AG04450 (cell line): ENCODE measurements at places on chromosomes 6 and 20.

GRCh38 chr6:43517505-43518357 is 842 bp downstream of the POLR1C start:
- DNase-seq, result no peak

GRCh38 chr6:39884696-39885095 is 49.6 kb downstream of the MOCS1 start:
- DNase-seq, result peak; percentile 30

DNA sequence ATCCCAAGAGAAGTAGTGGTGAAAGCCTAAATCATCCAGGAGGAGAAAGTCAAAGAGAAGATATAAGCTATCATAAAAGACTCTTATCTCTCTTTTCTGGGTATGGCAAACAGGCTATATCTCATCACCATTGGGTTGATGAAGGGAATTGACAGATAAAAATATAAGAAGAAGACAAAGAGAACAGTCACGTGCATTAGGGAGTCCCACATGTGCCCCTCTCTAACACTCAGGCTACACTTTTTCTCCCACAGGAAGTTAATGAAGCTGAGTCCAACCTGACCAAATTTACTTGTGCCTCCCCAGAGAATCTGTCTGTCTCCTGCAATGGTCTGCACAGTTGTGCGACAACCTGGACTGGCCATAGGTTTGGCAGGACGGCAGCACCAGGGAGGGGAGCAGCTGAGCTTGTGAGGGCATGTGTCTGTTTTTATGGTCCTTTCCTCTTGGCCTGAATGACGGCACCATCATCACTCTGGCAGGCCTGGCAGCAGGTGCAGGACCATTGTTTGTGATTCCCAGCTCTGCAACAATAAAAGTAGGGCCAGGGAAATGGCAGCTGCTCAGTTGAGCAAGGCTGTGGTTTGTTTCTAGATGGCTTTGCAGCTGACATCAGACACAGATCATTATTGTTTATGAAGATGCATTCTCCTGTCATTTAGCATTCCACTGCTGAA is 144.5 kb upstream of the MCHR2 start:
- DNase-seq, result no peak

DNA sequence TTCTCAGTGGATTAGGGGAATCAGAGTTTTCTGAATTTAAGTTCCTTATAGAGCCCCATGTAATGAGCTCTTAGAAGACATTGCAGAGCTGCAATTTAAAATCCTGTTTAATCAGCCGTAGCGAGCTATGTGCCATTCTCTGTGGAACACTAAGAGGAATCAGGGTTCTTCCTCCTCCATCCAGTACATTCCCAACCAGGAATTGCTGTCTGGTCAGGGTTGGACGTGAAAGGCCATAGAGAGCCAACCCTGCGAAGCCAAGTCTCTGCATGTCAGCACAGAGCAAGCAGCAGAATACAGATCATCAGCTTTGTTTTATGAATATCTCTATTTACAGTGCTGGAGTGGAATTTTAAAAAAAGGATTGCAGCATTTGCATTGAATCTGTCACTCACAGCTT is 366.0 kb downstream of the LAMA2 start:
- no peak for DNase-seq

- peak; percentile 51 for DNase-seq
These were observed 881 bp upstream of the AIG1 start for GRCh38 chr6:143059663-143060353.

- no peak for DNase-seq
These were observed 122.3 kb downstream of the CCDC170 start for GRCh38 chr6:151616091-151616513.

DNA sequence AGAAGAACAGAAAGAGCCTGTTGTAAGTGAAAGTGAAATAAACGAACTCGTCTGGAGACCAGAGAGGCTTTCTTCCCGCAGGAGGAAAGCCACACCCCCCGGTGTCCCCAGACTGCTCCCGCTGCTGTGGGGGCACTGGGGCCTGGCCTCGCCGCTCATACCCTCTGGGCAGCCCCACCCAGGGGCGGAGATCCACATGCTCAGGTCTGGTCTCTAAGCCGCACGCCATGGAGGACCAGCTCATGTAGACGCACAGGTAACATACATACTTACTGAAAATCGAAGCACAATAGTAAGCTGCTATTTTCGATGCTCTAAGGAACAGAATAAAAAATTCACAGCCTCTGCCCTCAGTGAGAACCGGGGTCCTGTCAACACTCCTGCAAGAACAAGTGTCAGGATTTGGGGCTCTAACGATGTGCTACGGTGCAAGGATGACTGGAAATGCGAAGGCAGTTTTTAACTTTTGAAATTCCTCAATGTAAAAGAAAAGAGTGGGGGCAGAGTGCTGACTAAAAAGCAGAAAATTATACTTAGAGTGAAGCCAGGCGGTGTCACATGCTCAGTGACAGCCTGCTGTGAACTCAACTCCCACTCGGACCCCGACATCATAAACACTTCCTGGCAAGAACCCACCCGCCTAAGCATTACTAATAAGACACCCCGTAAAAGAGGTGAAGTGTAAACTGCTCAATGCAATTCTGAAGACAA is 110.5 kb downstream of the IRF4 start:
- no peak for DNase-seq

DNA sequence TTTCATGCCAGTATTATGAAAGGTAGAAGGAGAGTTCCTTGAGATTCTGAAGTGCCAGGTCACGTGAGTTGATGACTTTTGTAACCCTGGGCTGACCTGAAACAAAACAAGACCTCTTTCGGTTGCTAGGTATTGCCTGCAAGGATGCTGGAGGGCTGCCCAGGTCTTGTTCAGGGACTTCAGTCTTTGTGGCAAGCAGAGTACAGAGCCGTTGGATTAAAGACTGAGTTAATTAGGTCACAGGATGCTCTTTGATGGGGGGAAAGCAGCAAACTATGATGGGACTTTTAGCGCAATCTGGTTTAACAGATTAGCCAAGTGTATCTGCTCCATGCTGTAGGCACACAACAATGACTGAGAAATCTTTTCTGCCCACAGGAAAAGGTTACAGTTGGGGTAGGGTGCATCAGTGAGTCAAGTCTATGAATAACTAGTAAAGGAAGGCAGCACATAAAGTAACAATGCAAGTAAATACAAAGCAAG is 12.8 kb upstream of the ELOVL5 start:
- DNase-seq, result no peak

DNA sequence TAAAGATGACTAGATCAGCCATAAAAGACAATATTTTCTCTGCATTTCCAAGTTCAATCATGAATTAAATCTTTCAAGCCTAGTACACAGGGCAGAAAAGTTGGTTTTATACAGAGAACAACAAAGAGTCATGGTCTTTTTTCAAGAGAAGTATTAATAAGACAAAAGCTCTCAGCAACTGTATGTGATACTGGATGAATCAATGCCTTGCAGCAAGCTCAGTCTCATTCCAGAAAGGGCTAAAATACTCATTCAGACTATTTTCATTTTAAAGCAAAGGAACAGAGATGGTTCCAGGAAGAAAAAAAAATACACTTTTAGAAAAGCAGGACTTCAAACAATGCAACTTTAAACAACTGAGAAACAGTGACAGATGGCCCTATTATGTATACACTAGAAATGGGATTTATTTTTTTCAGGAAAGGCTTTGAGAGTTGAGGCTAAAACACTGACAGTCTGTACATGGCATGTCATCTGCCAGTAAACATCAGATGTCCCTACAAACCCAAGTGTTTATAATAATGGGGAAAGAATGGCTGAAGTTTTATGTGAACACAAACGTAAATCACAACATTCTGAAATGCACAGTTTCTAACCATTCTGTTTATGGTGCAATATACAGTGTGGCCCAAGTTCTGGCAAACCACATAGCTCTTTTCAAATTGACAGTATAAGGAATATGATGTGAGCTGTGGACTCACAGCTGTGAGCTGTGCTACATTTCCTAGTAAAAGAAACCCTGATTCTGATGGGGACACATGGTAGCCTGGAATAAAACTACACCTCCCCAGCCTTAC is 114.3 kb upstream of the DST start:
- no peak for DNase-seq

- no peak for DNase-seq
These were observed 140.9 kb downstream of the JARID2 start for GRCh38 chr6:15386756-15387112.

- no peak for DNase-seq
These were observed 136.8 kb upstream of the RNF24 start for GRCh38 chr20:4151991-4152695.

DNA sequence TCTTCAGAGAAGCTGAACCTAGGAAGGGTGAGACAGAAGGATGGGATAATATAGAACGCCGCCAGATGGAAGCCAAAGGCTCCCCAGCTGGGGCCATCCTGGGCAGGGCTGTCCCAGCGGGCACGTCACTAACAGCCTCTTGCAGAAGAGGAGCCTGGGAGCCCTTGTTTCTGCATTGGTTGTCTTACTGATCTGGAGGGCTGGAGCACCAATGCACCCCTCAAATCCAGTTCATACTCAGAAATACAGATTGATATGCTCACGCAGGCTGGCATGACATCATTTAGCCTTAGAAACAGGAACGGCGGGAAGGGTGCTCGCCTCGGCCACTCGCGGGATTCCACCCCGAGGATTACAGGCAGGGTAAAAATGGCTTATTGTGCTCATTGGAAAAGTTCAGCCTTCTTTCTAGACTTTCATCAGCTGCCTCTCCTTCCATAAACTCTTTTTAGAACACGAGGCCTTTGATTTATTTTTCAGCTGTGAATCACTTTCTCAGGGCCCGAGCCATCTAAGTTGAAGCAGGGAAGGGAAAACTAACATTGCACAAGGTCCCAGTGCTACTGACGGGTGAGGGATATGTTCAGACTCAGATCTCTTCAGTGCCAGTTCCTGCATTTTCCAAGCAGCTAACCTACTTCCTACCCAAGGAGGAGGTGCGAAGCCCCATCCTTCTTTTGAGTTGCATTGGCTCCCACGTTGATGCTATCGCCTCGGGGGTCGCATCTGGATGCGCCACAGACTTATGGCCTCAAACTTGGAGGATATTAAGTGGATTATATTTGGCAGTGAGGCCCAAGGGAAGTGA is 82.3 kb downstream of the GMPR start:
- DNase-seq, result peak; percentile 60

DNA sequence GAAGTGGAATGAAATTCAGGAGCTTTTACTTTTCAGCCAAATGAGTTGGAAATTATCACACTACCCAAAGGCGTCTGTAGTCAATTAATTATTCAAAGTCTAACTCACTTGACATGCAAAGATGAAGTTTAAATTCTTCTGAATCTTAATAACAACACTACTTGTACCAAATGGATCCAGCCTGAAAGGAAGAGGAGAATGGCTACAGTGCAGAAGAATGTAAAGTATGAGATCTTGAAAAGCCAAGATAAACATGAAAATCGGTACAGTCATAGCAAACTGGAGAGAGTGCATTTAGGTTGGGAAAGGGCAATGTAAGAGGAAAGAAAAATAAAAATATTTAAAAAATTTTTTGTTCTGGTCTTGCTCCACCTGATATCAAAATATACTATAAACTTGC is 195.5 kb downstream of the SIM1 start:
- DNase-seq, result peak; percentile 53

DNA sequence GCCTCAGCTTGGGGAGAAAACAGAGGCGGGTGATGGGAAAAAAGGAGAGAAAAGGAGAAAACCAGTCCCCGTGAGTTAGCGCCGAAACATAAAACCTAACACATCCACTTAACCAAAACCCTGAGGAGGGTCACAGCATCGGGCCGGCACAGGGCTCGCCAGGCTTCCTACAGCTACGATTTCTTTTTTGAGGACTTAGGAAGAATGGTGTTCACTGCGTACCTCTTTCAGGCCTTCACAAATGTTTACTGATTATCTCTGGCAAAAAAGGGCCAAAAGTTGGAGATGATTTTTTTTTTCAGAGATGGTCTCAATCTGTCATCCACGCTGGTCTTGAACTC is 48.8 kb downstream of the DSTN start:
- DNase-seq, result no peak

DNA sequence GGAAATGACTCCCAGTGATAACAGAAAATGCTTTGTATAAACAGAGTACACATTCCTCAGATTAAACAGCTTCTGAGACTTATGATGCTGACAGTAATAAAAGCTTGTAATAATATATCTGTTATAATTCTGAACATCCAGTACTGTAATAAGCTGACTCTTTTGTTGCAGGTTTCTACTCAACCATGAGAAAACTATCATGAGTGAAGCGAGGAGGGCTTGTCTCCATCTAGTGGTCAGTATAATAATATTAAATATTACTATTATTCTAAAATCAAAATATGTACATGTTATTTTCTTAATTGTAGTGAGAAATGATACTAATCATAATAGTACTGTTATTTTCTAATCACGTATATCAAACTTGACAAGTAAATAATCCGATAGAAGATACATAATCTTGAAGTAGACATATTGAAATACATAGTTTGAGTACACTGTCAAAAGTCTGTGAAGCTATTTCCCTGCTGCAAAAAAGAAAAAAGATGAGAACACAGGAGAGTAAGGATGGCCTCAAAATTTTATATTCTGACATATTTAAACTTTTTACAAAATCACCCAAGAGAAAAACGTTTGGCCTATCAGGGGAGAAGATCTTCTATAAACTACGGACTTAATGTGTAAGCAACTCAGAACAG is 183.1 kb downstream of the MOXD1 start:
- peak; percentile 23 for DNase-seq

DNA sequence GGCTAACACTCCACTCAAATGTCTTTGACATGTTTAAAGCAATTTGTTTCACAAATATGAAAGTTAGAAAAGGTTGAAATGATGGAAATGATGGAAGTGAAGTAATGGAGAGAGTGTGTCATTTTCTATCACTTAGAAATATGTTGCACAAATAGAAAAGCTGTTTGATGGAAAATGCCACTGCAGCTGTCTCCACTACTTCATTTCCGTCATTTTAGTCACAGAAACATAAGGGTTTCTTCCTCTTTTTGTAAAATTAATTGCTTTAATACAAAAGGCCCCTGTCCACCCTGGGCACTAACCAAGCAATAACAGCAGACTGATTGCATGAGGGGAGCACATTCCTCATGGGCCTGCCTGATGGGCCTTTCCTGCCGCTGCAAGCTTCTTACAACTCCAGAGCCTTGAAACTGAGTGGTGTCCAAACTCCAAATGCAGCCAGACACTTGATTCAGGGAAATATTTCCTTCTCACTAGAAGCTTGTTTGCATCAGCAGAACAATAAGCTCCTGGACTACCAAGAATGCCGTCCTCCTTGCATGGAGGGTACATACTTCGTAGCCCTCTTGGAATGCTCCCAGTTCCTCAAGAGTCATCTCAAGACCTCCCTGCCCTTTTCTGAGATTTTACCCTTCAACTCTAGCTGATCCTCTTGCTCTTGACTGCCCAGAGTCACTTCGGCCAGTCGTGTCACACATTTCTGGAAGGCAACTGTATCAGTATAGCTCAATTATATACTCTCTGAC is 36.1 kb downstream of the F13A1 start:
- DNase-seq, result no peak

- DNase-seq, result no peak
These were observed 217.9 kb upstream of the MOCS1 start for GRCh38 chr6:40152196-40152595.

DNA sequence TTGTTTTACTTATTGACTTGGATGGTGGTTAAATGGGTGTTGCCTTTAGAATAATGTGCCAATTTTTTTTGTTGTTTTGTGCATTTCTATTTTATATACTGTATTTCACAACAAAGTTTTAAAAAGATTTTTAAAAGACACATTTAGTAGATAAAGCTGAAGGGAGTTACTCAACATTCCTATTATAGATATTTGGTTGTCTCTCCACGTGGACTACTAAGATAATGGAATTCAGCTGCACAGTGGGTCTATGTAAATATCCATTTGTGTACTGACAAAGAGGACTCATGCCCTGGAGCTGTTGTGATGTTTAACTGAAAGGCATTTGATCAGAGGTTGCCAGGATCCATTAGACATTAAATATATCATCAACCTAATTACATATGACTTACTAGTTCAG is 23.2 kb upstream of the FAM135A start:
- DNase-seq, result no peak

- no peak for DNase-seq
These were observed 25.8 kb downstream of the CDKAL1 start for GRCh38 chr6:20559924-20560551.
